EH (cell line): ENCODE measurements at places on chromosomes 5 and 9.
A peak's percentile ranks its signal among the peaks of the same experiment; 100 is the strongest.

DNA sequence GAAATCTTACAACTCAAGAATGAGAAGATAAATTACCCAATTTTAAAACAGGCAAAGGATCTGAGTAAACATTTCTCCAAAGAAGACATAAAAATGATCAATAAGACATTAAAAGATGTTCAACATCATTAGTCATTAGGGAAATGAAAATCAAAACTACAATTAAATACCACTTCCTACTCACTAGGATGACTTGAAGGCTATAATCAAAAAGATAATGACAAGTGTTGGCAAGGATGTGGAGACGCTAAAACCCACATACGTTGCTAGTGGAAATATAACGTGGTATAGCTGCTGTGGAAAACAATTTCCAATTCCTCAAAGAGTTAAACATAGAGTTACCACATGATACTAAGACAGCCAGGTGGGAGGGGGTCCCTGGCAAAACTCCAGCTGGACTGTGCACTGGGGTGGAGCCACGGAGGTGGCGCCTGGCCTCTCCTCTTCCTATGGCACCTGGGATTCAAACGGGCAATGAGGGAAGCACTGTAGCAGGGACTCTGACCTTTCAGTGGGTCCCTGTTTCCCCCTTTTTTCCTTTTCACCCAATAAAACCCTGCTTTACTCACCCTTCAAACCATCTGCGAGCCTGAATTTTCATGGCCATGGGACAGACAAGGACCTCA lies 5.9 kb downstream of the ARSB start:
- DNase-seq = no peak

DNA sequence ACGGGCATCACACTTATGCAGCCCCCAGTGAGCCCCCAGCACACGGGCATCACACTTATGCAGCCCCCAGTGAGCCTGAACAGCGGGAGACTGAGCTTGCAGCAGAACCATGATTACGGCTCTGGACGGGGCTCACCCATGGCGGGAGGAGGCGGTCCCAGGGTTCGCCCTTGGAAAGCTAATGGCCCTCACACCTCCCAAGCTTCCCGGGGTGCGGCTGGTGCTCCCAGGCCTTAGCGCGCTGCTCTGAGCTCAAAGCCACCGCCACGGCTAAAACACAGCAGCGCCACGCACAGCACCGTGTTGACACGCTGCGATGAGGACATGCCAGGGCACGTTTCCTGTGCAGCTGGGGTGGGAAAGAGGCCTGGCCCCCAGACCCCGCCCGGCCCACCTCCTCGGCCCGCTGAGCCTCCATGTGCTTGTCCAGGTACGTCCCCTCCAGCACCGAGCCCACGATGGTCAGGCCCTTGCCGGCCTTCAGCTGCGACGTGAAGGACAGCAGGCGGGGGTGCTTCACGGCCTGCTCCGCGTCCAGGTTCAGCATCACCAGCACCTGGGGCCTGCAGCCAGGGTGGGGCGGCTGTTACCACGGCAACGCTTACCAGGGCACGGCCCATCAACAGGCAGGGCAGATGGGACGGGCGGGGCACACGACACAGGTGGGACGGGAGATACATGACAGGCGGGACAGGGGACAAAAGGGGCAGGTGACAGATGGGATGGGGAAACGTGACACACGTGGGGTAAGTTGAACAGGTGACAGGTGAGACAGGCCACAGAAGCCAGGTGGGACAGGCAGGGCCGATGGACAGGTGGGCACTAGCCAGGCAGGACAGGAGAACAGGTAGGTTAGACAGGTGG lies 38.4 kb downstream of the SLC12A7 start:
- no peak for DNase-seq

DNA sequence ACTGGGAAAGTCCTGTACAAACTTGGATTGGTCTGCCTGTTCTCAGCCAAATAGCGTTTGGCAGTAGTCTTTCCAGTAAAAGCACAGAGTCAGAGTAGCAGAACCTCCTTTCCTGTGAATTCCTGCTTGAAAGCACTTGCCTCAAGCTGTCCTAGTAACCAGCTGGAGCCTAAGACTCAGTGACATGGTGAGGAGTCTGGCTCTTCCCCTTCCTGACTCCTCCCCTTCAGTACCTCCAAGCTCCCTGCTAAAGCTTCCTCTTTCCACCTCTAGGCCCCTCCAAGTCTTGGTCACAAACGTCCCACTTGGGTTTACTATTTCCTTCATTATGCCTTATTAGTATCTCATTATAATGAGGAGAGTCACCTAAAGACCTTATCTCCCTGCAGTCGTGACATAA lies 21.4 kb upstream of the FAM81B start:
- DNase-seq = no peak

- no peak for DNase-seq
Measured at GRCh38 chr5:143231973-143232812, 171.3 kb downstream of the NR3C1 start.

- DNase-seq = no peak
Measured at GRCh38 chr9:29475471-29475870, 1902.2 kb upstream of the C9orf72 start.

DNA sequence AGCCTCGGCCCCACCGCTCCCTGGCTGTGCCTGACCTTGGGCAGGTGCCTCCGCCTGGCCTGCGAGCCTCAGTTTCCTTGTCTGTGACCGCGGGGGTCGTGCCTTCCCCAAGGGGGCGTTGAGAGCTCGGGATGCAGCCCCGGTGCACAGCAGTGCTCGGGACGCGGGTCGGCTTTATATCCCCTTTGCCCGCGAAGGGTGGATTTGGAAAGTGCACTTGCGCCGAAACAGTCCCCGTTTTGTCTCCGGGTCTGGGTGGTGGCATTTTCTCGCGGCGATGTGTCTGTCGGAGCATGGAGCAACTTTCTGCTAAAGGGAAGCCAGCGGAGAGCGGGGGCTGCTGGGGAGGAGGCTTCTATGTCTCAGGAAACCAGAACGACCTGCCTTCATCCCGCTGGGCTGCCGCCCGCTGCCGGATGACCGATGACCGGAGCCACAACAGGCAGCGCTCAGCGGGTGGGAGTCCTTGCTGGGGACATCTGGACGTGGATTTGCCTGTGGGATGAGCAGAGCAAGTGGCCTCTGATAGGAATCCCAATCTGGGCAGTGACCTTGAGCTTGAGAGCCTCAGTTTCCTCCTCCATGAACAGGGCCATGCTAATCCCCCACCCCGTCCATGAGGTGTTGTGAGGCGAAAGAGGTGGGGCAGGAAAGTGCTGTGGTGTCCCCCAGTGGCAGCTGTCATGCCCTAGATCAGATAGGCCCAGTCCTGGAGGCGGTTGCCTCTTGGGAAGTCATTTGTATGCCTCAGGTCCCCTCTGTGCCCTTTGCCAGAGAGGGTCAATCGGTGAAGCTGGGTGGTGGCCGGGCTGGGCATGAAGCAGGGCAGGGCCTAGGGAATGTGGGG lies 651 bp downstream of the HRH2 start:
- no peak for DNase-seq

DNA sequence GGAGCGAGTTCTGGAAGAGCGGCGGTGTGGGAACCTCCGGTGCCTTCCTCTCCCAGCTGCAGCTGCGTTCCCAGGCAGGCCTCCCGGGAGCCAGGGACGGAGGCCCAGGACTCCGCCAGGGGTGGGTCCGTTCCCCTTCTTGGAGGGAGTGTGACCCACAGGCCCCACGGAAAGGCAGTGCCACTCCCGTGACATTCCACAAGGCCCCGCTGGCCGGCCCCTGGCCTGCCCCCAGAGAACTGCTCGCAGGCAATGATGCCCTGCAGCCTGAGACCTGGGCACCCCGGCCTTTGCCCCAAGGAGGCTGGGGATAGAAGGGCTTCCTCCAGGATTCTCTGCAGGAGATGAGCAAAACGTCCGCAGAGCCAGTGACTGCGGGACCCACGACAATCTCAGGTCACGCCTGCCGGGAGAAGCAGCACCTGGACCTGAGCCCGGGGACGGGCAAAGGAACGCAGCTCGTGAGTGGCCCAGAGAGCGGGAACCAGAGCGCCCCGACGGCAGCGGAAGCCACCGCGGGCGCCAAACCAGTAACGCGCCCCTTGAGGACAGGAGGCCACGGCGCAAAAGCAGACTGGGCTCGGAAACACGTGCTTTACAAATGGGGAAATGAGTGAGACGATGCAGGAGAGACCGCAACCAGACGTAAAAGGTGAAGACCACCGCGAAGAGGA lies 9.3 kb downstream of the OBP2B start:
- no peak for DNase-seq

DNA sequence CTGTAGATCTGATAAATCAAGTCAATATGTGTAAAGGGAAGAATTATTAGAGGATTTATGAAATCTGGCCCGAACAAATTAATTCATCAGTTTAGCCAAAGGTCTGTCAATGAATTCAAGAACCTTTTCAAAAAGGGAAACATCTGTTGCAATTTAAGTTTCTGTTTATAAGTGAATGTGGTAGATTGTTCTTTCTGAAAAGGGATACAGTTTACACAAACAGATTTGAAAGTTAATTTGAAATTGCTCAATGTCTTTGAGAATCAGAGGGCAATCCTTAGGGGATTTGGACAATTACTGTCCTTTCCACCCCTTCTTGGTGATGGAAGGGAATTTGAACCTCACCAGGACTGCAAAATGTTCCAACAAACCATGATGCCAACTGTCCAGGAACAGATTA lies 29.7 kb upstream of the ERCC6L2 start:
- DNase-seq = no peak

GRCh38 chr5:158234323-158235158 lies 375.6 kb upstream of the CLINT1 start:
- DNase-seq = no peak

DNA sequence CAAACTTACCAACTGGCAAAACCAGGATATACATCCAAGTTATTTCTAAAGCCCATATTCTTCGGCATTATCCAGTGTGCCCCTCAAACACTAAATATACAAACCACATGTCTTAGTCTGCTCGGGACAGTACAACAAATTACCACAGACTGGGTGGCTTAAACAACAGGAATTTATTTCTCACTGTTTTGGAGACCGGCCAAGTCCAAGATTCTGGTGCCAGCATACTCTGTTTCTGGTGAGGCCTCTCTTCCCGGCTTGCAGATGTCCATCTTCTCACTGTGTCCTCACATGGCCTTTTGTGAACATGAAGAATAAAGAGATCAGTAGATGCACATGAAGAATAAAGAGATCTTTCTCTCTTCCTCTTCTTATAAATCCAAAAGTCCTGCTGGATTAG lies 12.9 kb upstream of the SLCO6A1 start:
- DNase-seq = peak; percentile 38

DNA sequence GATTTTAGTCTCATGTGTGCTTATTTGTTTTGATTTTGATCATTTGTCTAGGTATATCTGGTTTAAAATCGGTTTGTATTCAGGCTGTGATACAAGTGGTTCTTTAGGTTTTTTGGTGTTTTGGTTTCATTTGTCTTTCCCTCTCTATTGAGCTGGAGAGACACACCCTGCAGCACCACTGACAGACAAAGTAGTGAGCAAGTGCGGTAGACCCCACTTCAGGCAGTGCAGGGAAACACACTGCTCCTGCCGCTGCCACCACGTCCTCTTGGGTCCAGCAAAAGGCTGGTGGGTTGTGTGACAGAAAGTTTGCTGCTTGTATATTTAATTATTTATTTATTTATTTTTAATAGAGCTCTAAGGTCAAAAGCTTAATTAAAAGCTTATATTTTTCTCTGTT lies 801.0 kb downstream of the NR2F1-AS1 start:
- DNase-seq = no peak

- no peak for DNase-seq
Measured at GRCh38 chr9:29044959-29045358, 1471.7 kb upstream of the C9orf72 start.

- DNase-seq = no peak
Measured at GRCh38 chr5:118196229-118196628, 792.1 kb downstream of the DTWD2 start.

- peak; percentile 77 for DNase-seq
Measured at GRCh38 chr9:76562511-76562911, 103.5 kb downstream of the GCNT1 start.

- DNase-seq = no peak
Measured at GRCh38 chr9:124350494-124351263, 64.6 kb downstream of the PSMB7 start.

DNA sequence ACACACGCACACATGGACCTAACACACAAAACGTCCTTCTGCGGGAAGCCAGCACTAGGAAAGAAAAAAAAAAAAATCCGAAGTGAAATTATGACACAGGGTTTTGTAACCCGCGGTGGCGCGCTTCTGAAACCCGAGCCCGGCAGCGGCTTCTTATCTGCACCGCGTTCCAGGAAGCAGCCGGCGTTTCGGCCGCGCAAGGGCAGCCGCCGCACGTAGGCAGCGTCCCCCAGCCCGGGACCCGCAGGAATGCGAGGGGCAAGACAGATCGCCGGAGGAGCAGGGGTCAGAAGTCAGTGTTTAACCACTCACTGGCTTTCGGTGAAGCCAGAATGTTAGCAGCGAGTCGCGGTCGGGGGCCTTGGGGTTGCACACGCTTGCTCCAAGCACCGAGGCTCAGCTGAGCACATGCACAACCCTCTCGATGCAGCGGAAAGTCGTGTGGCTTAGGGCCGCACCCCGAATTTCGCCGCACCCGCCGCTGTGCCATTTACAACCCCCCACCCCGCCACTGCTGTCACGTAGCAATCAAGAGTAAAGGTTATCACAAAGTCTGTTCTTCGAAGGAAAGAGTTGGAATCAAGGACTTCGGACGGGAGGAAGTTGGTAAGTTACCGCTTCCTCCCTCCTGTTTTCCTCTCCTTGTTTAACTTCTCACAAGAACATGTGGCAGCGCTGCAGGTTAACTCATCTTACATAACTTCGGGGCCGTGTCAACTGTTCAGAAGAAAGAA lies 167.9 kb downstream of the AUH start:
- peak; percentile 94 for DNase-seq

GRCh38 chr5:7625740-7626139 lies 225.2 kb downstream of the CFAP90 start:
- DNase-seq = no peak

DNA sequence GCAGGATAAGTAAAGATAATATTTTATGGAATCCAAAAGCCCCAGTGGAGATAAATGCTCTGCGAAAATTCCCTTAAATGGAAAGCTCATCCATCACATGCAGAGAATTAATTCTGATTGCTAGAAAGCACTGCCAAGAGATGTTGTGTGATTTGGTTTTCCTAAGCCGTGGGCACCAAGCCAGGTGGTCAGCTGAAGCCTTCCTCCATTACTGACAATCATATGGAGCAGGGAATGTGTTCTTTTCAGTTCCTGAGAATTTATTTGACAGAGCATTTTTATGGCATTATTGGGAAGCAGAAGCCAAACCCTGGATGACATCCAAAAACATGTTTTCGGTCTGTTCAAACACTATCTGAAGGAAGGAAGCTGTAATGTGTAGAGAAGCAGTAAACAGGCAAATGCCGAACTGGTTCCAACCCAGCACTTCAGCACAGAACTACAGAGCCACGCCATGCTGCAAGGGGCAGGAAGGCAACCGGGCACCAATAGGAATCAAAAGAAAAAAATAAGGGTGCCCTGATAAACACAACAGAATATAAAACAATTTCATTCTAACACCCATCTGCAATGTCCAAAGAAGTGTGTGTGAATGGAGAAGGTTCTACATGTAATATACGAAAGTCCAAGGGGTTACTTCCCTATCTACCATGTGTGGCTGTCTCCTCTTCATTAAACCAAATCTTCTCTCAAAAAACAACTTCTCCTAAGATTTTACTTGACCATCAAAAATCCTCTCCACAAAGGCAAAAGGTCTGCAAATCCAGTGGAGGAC lies 12.3 kb downstream of the ARSB start:
- DNase-seq = peak; percentile 76

- DNase-seq = no peak
Measured at GRCh38 chr5:175856408-175857100, 14.8 kb upstream of the CPLX2 start.
